Right renal pelvis (tissue), 4 donors: ENCODE measurements at places on chromosomes 2 and 18.

DNA sequence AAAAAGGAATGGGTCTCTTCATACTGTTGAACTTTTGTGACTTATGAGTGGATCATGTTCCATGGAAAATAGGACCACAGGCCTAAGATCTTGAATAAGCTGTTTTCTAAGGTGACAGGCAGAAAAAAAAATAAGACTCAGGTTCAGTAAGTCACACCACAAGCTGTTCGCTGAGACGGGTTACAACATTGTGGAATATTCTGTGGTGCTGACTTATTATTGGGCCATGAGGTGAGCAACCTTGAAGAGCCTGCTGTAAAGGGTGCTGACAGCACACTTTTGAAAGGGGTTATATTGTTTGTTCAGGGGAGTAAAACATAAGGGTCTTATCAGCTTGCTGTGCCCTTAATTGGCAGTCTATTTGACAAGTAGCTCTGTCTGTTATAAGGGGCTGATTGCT, 439.8 kb upstream of the SLC14A2 start:
- DNase-seq: no peak

- no peak for DNase-seq
Observed at GRCh38 chr2:96762529-96763311, 2.0 kb downstream of the CNNM4 start.

DNA sequence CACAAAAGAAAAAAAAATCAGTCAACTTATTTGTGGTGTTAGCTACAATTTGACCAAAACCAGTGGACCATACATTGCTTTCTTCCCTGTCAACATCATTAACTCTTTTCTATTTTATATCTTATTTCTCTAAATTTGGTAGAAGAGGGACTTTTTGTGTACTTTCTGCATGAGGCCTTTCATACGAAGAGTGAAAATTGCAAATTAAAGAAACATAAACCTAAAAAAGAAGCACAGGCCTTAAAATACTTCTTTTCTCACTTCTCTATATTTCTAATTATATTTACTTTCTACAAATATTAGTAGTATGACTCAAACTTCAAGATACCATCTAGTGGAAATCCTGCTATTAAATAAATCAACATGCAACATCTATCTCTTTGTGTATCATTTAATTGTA, 1073.4 kb upstream of the ZEB2 start:
- DNase-seq: no peak

GRCh38 chr2:238243496-238244076, 3.7 kb upstream of the HES6 start:
- no peak for DNase-seq

DNA sequence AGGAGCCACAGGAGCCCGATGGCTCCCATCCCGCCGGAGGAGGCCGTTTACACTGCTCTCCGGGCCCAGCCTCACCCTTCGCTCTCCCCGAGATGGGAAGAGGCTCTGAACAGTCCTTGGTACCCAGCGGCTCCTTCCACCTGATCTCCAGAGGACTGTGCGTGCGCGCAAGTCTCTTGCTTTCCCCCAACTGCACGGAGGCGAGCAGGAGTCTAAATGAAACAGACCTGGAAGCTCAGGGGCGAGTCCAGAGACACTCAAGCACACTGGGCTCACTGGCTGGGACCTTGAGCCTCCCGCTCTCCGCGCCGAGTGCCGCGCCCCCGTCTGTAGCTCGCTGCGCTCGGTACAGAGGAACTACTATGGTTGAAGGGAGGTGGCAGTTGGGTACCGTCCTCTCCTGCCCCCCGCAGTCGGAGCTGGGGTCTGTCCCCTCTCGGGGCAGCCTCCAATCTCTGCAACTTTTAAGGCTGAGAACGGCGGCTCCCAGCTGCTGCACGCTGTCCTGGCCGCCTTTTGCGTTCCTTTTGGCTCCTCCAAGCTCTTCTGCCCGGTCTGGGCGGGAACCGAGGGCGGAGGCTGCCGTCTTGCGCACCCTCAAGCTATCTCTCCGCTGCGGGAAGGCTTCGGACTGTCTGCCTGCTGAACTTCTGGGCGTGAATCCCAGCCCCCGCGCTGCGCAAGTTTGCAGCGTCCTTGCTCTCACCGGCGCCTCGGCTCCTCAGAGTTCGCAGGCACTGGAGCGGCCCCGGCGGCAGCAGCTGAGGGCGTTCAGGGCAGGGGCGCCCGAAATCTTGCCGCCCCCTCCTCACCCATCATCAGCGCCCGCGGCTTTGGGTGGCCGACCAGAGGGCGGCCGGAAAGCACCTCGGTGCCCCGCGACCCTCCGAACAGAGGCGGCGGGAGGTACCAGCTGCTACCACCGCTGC, 491 bp downstream of the ALK start:
- DNase-seq: no peak

- no peak for DNase-seq
Observed at GRCh38 chr2:208224802-208225201, 30.1 kb downstream of the IDH1 start.

GRCh38 chr2:235567842-235568241, 74.0 kb downstream of the AGAP1 start:
- no peak for DNase-seq

- no peak for DNase-seq
Observed at GRCh38 chr2:232316461-232317330, 61.9 kb upstream of the ALPP start.

- DNase-seq: no peak
Observed at GRCh38 chr2:219493086-219493485, 5.6 kb upstream of the GMPPA start.

DNA sequence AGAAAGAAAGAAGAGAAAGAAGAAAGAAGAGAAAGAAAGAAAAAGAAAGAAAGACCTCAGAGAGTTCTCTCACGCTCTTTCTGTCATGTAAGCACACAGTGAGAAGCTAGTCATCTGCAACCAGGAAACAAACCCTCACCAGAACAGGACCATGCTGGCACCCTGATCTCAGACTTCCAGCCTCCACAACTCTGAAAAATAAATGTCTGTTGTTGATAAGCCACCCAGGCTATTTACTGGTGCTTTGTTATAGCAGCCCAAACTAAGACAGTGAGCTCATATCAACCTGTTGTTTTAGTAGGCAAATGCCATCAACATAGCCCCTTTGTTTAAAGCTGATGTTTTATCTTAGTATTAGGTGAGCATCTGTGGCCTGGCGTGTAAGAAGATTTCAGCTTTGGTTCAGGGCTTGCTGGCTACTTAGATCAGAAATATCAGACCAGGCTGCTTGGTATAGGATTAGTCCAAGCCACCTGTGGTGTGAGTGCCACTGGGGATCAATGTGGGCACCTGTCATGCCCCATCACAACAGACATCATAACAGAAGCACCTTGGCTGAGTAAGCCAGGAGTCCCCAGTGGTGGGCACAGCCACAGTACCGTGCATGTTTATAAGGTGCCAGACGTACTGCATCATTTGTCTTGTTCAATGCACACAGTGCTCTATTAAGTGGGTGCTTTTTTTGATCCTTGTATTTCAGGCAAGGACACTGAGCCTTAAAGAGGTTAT, 94.4 kb downstream of the LBH start:
- DNase-seq: no peak

DNA sequence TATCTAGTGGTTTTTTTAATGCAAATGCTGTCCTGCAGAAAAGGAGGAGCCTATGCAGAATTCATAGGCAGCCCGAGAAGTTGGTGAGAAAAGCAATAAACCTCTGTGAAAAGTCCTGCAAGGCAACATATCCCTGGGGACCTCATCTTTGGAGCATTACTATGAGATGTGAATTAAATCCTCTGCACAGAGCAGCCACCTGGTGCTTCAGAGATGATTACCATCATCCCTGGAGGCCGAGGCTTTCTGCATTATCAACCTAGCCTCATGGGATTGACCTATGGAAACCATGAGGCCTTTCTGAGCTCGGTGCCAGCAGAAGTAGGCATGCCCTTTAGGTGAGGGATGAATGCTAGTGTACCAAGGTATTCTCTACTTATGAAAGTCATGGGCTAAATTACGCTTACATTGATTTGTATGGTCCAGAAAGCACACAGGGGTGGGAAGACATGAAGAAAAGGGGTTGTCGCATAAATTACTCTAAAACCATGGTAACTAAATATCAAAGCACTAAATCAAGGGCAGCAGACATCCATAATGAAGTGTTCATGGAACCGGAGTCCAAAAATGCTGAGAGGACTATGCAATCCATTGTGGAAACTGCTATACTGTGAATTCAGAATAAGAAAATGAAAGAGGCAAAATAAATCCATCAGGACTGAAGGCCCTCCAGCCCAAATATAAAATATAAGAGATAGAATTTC, 623.5 kb upstream of the DDX18 start:
- DNase-seq: no peak

GRCh38 chr2:165772183-165772582, 21.9 kb downstream of the GALNT3 start:
- DNase-seq: no peak

DNA sequence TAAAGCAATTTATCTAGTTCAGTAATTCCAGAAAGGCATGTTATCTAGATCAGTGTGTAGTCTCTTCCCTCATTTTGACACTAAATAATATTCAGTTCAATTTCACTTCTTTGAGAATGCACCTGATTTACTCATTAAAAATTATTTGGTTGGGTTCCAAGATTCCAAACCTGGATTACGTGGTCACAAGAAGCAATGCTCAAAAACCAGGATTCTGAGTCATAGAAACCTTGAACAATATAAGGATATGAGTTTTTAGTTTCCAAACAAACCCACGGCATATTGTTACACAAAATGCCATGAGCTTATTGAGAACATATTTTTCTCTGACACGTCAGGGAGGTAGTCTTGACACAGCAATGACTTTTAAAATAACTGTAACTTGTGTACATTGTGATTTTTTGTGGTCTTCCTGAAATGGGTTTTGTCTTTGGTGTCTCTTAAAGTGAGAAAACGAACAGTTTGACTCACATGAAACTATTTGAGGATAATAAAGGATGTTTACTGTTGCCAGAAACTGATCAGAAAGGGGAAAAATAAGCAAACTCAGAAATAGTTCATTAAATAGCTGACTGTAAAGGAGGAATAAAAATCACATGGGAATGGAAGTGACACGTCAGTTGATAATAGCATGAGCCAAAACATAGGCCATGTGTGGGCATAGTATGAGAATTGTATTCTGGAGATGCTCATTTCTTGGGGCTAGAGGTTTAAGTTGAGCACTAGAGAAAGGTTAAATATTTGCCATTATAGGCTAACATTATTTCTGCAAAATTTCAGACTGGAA, 617.7 kb upstream of the CDH2 start:
- DNase-seq: no peak

- no peak for DNase-seq
Observed at GRCh38 chr2:177599139-177599688, 206.6 kb downstream of the AGPS start.

DNA sequence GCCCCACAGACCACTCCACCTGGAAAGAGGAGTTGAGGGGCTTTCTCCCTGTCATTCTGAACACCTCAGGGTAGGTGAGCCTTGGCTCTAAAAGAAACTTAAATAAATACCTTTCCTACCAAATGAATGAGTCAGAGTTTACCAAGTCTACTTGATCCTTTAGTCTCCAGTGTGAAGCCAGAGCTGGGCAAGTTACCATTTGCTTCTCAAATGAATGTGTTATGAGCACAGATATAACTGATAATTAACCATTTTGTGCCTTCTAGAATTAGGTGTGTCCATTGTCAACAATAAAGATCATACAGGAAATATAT, 347.7 kb downstream of the KIAA1328 start:
- no peak for DNase-seq

DNA sequence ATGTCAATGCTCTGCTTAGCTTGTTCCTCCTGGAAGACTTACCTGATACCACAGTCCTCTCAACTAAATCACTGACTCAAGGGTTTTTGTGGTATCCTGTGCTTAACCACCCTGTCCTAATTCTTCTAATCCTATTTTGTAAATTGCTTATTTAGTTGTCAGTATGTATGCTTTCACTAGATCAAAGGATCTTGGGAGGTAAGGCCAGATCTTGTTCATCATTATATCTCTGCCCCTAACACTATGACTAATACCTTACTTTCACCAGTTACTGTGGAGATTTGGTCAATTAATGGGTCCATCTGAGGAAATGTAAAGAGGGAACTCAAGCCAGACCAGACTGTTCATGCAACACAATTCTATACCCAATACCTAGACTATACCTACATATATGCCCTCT, 203.2 kb downstream of the GULP1 start:
- DNase-seq: no peak

DNA sequence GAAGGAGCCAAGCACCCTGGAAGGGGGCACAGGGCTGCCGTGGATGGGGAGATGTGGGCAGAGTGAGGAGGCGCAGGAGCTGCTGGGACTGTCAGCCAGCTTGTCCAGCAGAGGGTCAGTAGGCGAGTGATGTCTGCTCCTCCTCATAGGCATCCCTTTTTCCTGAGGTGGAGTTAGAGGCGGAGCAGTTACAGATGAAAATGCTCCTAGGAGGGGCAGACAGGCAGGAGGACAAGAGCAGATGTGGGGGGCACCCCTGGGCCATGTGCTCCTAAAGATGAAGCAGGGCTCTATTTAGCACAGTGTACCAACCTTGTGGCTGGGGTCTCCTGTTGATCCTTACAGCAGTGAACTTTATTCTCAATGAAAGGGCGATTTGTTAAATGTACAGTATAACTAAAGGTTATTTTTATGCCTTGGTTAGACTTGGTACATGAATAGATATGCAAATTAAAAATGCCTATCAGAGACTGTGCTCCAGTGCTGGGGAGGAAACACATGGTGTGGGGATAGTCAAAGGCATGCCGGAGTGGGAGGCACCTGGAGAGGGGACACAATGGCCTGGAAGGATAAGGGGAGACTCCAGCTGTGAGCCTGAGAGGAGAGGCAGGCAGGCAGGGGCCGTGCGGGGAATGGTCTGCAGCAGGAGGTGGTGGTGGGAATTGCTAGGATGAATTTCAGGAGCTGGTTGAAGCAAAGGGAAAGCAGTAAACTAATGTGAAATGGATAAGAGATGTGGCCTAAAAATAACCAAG, 175.3 kb downstream of the CLIP4 start:
- no peak for DNase-seq

GRCh38 chr2:228105526-228106250, 75.8 kb downstream of the SPHKAP start:
- DNase-seq: no peak

GRCh38 chr18:12884406-12885323, 628 bp upstream of the PTPN2 start:
- DNase-seq: no peak

DNA sequence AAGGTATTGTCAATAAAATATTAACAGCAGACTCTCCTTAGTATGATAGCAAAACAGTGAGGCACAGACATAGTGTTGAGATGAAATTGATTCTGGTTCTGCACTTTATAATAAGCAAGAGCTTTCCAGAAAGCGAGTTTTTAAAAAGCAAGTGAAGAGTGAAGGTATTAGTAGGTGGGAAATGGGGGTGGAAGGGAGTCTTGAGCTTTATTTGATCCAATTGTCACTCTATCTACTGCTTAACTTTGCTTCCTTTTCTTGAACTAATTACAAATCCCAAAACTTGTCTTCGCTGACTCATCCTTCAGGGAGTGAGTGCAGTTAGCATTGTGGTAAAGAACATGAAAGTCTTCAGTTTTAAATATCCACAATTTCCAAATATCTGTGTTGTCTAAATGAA, 120.6 kb upstream of the BOD1L2 start:
- no peak for DNase-seq

- no peak for DNase-seq
Observed at GRCh38 chr18:77071711-77072292, 60.8 kb downstream of the MBP start.

- no peak for DNase-seq
Observed at GRCh38 chr2:145638675-145639074, 1118.8 kb upstream of the ZEB2 start.
